Brain pericyte (primary cell): ENCODE measurements at places on chromosomes 13 and 19.
A peak's percentile ranks its signal among the peaks of the same experiment; 100 is the strongest.

DNA sequence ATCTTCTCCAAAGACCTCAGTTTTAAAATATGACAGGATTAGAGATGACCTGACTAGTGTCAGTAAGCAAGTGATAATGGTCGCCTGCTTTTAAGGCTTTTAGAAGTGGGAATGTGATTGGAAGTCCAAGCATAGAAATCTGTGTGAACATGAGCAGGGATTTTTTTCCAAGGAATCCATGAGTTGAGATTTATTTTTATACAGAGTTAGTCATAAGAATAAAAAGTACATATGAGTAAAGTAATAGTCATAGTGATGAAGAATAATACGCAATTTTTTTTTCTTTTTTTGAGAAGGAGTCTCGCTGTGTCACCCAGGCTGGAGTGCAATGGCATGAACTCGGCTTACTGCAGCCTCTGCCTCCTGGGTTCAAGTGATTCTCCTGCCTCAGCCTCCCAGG, 1.6 kb downstream of the ZNF546 start:
- no peak for DNase-seq

- no peak for DNase-seq
These were observed 1.5 kb upstream of the TRAPPC5 start for GRCh38 chr19:7678971-7679751.

- DNase-seq, result no peak
These were observed 359.2 kb downstream of the KCTD12 start for GRCh38 chr13:76527041-76527440.

- DNase-seq, result no peak
These were observed 10.4 kb upstream of the PDX1 start for GRCh38 chr13:27909378-27909777.

- DNase-seq, result no peak
These were observed 65.2 kb downstream of the SCEL start for GRCh38 chr13:77600701-77601100.

DNA sequence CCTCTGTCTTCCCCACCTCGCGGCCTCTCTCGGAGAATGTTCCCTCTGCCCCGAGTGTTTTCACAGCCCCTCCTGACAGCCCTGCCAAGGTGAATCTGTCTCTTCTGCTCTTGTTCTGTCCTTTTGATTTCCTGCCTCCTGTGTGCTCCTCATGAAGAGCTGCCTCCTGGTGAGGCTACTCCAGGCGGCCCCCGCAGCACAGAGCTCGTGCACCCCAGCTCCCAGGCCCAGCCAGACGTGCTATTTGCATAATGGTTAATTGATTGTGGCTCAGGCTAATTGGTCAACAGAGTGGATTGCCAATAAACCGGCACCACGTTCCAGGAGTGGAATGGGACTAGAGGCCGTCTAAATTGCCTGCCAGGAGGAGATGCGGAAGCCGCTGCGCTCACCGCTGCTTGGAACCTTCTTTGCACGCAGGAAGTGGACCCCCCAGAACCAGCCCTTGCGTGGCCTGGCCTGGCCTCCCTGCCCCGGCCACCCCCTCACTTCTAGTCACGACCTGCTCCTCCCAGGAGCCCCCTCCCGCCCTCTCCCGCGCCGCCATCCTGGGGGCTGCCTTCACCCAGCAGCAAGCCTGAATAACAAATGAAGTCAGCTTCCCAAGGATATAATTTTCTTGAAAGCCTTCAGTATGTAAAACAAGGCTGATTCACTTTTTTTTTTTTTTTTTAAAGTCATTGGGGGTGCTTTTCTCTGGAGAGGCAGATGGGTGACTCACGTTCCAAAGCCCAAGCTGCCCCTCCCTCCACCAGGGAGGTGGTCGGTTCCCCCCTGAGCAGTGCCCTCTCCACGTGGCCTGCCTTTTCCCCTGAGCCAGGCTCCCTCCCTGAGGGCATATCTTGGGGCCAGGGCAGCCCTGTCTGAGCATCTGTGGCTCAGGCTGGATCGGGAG, 144.0 kb downstream of the KDM4B start:
- DNase-seq, result peak; percentile 42

GRCh38 chr19:53057904-53058580, 13.5 kb downstream of the ERVV-2 start:
- DNase-seq, result no peak

- no peak for DNase-seq
These were observed 225.2 kb downstream of the FOXO1 start for GRCh38 chr13:40440990-40441820.

- no peak for DNase-seq
These were observed 74.7 kb downstream of the SPACA7 start for GRCh38 chr13:112450904-112451240.

- no peak for DNase-seq
These were observed 1221.7 kb upstream of the SPRY2 start for GRCh38 chr13:81562598-81562997.

GRCh38 chr13:99395436-99395835, 88.2 kb upstream of the GPR183 start:
- no peak for DNase-seq

- no peak for DNase-seq
These were observed 1475.7 kb downstream of the EFNB2 start for GRCh38 chr13:105059786-105060185.

DNA sequence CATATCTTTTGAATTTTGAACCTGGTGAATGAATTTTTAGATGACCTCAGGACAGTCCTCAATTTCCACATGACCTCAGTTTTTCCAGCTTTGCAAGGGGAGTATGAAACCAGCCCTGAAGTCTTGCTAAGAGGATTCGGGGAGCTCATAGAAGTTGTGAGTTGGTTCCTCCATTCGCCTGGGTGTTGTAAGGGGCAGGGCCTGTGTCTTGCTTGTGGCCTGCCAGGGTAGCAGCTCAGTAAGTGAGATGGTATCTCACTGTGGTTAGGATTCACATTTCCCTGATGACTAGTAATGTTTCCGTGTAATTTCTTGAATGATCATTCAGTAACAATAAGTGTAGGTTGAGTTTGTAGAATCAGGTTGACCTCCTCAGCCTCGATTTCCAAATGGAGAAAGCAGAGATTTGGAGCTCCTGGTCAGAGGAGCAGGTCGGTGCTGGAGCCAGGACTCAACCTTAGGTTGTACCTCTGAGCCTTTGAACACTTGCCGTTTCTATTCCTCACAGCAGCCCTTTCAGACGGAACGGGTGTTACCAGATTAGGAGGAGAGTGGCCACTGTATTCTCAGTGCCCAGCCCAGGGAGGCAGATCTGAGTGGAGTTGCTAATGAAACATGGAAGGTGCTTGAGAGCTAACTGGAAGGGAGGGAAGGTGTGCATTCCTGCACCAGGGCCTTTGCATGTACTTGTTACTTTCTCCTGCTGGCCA, 14.6 kb downstream of the NACC1 start:
- DNase-seq, result no peak

GRCh38 chr19:47044946-47045866, 3.2 kb downstream of the TMEM160 start:
- DNase-seq, result no peak

GRCh38 chr13:55345224-55345623, 1795.5 kb upstream of the PRR20A start:
- no peak for DNase-seq

DNA sequence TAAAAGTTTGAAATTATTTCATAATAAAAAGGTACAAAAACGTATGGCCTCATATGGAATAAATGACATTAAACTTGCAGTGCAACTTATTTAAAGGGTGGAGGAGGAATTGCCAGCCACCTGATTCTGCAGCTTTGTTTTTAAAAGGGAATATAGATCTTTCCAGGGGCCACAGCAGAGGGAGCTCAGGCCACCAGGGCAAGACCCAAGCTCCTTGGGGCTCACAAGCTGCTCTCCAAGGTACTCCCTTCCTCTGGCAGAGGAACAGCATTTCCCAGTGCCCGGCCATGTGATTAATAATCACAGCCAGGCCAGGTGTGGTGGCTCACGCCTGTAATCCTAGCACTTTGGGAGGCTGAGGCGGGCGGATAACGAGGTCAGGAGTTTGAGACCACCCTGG, 6.2 kb downstream of the ACOD1 start:
- no peak for DNase-seq

DNA sequence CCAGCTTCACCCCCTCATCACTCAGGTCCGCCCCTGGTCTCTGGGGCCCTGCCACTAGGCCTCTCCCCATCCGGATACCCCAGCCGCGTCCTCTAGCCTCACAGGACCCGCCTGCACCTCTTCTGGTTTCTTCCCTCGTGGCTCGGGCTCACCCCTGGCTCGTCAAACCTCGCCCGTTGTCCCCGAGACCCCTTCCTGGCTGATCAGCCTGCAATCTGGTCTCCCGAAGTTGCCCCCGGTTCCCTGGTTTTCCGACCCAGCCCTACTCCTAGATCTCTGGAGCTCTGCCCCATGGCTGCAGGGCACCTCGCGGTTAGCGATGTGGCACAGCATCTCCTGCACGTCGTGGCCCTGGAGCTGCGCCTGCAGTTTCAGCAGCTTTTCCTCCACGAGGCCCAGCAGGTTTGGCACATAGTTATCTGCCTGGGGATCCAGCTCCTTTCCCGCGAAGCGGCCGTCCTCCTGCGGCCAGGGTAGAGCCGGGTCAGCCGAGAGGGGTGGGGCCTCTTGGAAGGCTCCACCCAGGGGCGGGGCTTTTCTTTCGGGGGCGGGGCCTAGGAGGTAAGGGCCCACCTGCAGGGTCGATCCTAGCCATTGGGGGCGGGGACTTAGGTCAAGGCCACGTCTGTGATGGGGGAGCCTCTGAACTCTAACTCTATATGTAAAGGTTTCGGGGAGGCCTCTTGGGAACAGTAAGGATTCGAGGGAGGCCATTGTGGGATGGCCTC, 2.4 kb upstream of the RGL3 start:
- no peak for DNase-seq

DNA sequence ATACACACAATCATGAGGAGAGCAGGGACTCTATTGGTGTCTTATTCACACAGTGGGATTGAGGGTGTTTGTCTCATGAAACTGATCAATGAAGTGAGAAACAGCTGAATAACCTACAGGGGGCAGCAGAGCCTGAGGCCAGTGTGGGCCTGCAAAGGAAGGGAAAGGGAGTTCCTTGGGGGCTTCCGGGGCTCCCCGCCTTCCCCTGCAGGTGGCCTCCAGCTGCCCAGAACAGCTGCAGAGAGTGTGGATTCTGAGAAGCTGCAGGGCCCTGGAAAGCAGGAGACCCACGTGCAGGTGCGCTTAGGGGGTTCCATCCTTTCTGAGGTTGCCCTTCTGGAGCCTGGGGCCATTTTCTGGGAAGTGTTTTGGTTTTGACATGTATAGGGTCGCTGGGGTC, 20.1 kb downstream of the ZNF763 start:
- DNase-seq, result no peak

DNA sequence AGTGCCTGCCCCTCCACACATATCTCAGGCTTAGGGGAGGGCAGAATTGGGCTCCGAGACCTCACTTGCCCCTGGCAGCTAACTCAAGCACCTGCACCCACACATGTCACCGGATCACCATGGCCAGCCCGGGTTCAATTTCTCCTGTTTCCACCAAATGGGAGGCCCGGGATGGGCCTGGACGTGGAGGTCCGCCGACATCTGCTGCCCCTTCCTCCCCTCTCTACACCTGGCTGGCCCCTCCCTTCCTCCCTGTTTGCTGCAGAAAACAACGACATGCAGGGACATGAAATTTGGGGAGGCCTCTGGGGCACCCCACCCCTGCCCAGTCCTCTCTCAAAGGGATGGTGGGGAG, 1.3 kb downstream of the PRKD2 start:
- no peak for DNase-seq

DNA sequence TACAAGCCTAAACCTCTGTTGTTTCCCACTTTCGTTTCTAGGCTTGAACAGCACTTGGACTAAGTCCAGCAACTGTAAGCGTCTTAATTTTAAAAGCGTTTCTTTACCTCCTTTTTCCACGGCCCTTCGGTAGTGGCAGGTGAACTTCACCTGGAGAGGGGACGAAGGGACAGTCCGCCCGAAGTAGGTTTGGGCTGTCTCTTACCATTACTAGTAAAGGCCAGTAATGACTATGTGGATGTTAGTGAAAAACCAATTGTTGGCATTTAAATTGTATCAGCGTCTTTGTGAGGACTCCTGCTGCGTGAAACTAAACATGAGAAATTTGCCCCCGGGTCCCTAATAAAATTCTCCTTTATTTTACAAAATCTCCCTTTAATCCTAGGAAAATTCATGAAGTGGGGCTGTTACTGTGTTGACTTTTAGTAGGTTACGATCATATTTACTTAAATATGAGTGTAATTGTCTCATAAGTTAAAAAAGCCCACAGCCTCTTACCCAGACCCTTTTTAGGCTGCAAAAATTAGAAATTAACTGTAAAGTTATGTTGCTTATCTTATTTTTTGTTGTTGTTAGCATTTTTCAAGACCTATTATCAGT, 983 bp downstream of the ITM2B start:
- no peak for DNase-seq

DNA sequence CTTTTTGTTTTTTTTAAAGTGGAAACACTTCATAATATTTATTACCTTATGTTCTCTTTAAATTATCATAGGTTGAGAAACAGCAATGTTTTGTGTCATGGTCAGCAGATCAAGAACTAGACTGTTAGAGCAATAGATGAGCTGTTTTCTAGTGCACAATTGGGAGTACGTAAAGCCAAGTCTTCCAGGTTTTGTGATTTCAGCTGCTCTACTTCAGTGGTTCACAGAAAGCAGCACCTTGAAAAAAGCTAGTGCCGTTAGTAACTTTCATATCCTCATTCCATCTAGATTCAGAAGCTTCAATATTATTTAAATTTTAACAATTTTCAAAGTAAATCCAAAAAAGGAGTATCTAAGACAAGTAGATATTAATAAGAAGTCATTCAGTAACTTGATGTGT, 1.9 kb downstream of the GPR18 start:
- DNase-seq, result no peak

- no peak for DNase-seq
These were observed 269.4 kb upstream of the NBEA start for GRCh38 chr13:34672631-34673030.

- no peak for DNase-seq
These were observed 36.0 kb upstream of the FNDC3A start for GRCh38 chr13:48939728-48940127.

GRCh38 chr19:44819246-44819832, 10.4 kb downstream of the BCAM start:
- DNase-seq, result no peak

GRCh38 chr13:99993660-99994637, 12.4 kb downstream of the ZIC2 start:
- no peak for DNase-seq

- DNase-seq, result no peak
These were observed 70.4 kb downstream of the TSHZ3 start for GRCh38 chr19:31278555-31279435.

GRCh38 chr13:27709779-27710178, 82.5 kb upstream of the GSX1 start:
- no peak for DNase-seq

DNA sequence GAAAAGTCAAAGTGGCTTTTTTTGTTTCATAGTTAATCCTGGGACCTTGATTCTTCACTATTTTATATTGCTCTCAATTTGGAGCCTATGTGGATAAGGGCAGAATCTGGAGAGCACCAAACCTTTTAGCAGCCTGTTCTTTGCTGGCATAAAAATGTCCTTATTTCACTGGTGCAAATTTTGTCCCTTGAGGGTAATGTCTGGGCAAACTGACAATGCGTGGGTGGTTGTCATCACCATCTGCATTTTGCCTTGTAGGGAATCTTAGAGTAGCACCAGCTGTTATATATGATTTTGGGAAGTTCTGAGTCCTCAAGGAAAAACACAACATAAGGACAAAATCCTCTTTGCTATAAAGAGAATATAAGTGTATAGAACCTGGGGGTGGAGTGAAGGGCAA, 336.9 kb upstream of the HTR2A start:
- DNase-seq, result no peak

- DNase-seq, result no peak
These were observed 93.3 kb upstream of the SLC15A1 start for GRCh38 chr13:98845742-98846141.
